ENCODE measurements at places on chromosomes 1 and 21. TPM values are rescaled to one million over a fixed set of nuclear protein-coding genes. Genes with fewer than 3 reads are reported as not detected.

CELA3A gene
- 0.80 TPM for polyA plus RNA-seq

LRRC8C gene
- 3.7 TPM for polyA plus RNA-seq

EPHB2 gene
- 0.67 TPM for polyA plus RNA-seq

CELA2B gene
- not detected for polyA plus RNA-seq

TLCD4 gene
- 0.21 TPM for polyA plus RNA-seq

GRCh38 chr1:185373813-185374529 lies 56.9 kb upstream of the IVNS1ABP start:
- no peaks in the 10 kb centered on the region for H3K36me3 ChIP-seq
- peak overlapping the region; percentile 35 for H3K27ac ChIP-seq
- H3K4me3 ChIP-seq = no peak overlapping the region
- DNase-seq = peak; percentile 78
- no peaks in the 10 kb centered on the region for H3K27me3 ChIP-seq
- no peaks in the 10 kb centered on the region for H3K4me1 ChIP-seq

DNA sequence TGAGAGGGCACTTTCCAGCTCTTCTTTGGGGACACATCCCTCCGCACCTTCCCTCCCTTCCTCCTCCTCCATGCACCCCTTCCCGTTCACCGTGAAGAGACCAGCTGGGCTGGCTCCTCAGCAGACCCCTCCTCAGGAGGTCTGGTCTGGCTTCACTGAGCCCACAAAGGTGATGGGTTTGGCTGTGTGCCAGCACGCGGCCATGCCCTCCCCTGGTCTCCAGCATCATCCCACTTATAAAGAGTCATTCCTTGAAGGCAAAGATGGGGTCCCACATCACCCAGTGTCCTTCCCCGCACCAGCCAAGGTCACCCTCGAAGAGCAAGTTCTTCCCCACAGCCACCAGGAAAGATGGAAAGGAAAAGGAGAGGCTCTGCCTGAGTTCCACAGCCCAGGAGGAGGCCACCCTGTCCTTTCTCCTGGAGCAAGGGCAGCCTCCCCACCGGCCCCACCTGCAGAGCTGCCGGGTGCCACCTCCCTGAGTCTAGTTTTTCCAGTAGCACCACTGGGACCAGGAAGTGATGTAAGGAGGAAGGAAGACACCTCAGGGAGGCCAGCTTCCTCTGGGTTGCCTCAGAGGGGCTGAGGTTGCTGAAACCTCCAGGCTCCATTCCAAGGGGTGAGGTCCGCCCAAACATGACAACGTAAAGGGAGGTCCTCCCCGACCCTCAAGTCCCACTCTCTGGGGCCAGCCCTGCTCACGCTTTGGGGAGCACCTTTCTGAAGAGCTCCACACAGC lies 32.7 kb downstream of the RIPK4 start:
- no peaks in the 10 kb centered on the region for H3K36me3 ChIP-seq
- peaks cover 29% of the 10 kb centered on the region for H3K27me3 ChIP-seq
- H3K27ac ChIP-seq = no peak overlapping the region

DNA sequence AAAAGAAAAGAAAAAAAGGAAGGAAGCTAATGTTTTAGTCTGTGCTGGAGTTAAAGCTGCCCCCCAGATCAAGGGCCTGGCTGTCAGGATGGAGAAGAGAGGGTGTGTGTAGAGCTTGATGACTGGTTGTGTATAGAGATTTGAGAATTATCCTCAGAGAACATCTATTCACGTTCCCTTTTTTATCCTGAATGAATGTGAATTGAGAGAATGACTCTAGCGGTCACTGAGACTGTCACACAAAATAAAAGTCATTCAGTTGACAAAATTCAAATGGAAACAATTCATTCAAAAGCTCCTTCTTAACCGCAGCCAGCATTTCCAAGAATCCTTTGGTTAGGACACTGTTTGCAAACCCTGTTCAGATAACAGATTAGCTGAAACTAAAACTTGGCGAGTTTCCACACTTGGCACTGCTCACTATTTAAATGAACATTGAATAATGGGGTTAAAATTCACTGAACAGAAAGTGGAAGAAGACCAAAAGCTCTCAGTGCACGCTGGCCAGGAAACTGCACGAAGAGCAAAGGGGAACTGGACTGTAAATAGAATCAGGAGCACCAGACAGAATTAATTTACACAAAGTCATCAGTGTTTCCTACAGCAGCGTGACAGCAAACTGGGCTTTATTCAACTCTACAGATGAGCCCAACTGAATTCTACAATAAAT lies 13.6 kb upstream of the FAM89A start:
- no peaks in the 10 kb centered on the region for H3K36me3 ChIP-seq
- peaks cover 22% of the 10 kb centered on the region for H3K4me1 ChIP-seq
- no peaks in the 10 kb centered on the region for H3K27me3 ChIP-seq

DNA sequence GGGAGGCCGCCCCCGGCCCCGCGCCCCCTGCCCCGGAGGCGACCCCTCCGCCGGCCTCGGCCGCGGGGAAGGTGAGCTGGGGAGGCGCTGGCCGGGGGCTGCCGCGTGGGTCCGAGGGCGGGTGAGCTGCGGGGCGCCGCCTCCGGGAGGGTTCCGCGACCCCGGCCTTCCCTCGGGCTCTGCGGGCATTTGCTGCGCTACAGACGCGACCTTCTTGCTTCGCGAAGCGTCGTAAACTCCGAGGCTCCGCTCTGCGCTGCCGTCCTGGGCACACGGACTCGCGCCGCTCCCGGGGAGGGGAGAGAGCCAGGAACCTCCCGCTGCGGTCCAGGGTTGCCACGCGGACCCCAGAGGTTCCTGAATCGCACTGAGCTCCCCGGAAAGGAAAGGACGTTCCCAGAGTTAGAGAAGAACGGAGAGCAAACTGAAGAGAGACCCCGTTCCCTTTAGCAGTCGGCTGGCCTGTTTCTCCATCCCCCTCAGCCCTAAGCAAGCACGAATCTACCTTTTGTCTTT lies 345 bp downstream of the SLX9 start:
- peaks cover 31% of the 10 kb centered on the region for H3K36me3 ChIP-seq
- H3K4me3 ChIP-seq = peak overlapping the region; percentile 98
- H3K4me1 ChIP-seq = peaks cover 24% of the 10 kb centered on the region
- DNase-seq = no peak
- H3K27ac ChIP-seq = peak overlapping the region; percentile 76
- H3K27me3 ChIP-seq = no peaks in the 10 kb centered on the region

- no peaks in the 10 kb centered on the region for H3K27me3 ChIP-seq
- no peak overlapping the region for H3K27ac ChIP-seq
- no peak overlapping the region for H3K4me3 ChIP-seq
- no peak for DNase-seq
Observed at GRCh38 chr1:9784508-9785133, 39.1 kb downstream of the CLSTN1 start.

GRCh38 chr1:63343922-63344321 lies 21.6 kb downstream of the FOXD3 start:
- no peaks in the 10 kb centered on the region for H3K4me1 ChIP-seq
- DNase-seq = no peak
- no peaks in the 10 kb centered on the region for H3K36me3 ChIP-seq
- peaks cover 3% of the 10 kb centered on the region for H3K27me3 ChIP-seq

- no peaks in the 10 kb centered on the region for H3K4me1 ChIP-seq
- H3K27me3 ChIP-seq = no peaks in the 10 kb centered on the region
- no peak overlapping the region for H3K4me3 ChIP-seq
- no peaks in the 10 kb centered on the region for H3K36me3 ChIP-seq
- no peak for DNase-seq
Observed at GRCh38 chr1:248589334-248589733, 8.2 kb downstream of the OR2T10 start.

DNA sequence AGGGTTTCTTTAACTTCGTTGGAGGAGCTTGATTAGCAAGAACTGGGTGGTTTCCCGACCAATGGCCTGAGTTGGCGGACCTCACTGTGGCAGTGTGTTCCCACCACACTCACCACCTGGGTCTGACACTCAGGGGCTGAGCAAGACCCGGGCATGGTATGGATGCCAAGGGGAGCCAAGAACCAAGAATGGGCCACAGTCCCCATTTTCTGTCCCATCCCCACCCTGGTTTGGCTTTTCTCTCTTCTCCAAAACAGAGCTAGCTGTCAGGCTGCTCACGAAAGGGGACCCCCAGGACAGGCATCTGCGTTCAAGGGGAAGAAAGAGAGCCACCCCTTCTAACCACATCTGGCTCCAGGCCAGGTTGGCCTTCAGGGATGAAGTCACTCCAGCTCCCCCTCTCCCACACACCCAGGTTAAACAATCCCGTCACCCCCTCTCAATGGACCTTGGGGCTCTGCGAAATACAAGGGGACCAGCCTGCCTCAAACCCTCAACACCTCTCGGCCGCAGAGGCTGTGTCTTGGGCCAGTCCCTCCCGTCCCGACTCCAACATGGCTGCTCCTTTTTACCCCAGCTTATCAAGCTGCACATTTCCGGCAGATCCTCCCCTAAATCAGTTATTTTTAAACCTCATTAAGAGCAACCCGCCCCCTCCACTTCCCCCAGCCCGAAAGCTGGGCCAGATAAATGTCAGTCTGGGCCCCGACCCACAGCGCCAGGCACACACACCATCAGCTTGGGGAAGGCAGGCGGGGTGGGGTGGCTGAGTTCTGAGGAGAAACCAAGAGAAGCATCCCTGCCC lies 3.4 kb downstream of the TAGLN2 start:
- H3K4me3 ChIP-seq = peak overlapping the region; percentile 100
- peak; percentile 82 for DNase-seq
- no peaks in the 10 kb centered on the region for H3K27me3 ChIP-seq
- H3K4me1 ChIP-seq = peaks cover 48% of the 10 kb centered on the region
- peaks cover 44% of the 10 kb centered on the region for H3K36me3 ChIP-seq

DNA sequence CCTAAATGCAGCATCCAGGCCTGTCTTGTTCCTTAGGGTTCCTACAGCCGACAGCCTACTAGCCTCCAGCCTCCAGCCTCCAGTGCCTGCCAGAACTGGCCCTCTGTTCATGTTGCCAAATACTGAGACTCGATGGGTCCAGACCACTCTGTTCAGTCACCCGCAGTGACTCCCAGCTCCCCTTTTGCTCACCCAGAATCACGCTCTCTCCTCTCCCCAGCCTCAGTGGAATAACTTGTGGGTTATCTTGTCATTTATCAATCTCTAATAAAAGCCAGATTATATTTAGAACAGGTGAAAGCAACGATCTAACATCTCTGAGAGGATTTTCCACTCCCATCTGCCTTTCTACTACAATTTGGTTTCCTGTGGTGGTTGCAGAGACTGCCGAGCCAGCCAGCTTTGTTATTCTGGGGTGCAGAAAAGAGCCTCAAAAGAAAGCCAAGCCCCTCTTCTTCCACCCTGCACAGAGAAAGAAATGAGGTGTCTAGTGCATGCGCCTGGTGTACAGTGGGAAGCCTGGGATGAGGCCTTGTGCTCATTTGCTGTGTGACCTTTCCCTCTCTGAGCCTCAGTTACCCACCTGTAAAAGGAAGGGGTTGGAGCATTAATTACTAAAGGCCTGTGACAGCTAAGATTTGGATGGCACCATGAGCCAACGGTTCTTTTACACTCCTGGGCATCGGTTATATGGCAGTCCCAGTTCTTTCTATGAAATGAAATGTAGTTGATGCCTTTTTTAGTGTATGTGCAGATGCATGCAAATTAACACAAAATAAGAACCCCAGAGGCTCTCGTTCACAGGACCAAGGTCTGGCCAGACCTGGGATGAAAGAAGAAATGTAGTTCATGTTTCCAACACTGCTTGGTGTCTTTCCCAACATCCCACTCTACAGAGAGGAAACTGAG lies 42.9 kb upstream of the ID3 start:
- H3K36me3 ChIP-seq = no peaks in the 10 kb centered on the region
- no peaks in the 10 kb centered on the region for H3K27me3 ChIP-seq
- no peak overlapping the region for H3K4me3 ChIP-seq

DNA sequence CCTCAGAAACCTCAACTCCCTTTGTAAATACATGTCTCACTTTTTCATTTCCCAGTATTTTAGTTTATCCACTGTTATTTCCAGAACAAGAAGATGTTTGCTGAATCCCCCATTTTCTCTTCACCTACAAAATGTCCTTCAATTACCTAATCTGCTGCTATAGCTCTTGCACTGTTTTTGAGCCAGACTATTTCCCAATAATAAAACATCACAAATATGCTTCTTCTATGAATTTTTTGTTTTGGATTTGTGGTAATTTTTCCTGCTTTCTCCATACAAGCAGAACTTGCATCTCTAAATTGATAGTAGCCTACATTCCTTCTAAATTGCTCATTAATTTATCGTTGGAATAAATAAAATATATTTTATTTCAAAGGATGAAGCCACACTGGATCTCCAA lies 199.6 kb upstream of the C1orf87 start:
- H3K4me3 ChIP-seq = no peak overlapping the region
- DNase-seq = no peak
- H3K36me3 ChIP-seq = no peaks in the 10 kb centered on the region
- no peak overlapping the region for H3K27ac ChIP-seq
- no peaks in the 10 kb centered on the region for H3K27me3 ChIP-seq

DNA sequence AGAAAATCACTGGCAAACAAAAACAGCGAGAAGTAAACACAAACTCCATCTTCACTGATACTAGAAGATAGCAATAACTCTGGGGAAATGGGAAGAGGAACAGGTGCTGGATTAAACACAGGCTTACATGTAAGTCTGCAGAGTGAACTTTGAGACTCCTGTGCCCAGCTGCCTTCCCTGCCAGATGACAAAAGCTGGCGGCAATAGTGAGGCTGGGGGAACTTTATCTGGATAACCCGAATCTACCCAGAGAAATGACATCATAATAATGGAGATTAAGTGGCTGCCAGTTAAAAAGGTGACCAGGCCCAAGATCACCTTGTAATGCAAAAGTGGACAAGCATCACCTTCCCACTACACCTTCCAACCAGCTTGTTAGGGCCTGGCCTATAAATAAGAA lies 184.5 kb downstream of the CHRM3 start:
- no peak for DNase-seq
- H3K27ac ChIP-seq = no peak overlapping the region
- no peaks in the 10 kb centered on the region for H3K27me3 ChIP-seq
- no peaks in the 10 kb centered on the region for H3K4me1 ChIP-seq

GRCh38 chr1:196260270-196260669 lies 348.0 kb downstream of the KCNT2 start:
- no peak for DNase-seq
- no peaks in the 10 kb centered on the region for H3K4me1 ChIP-seq
- no peaks in the 10 kb centered on the region for H3K36me3 ChIP-seq
- no peak overlapping the region for H3K4me3 ChIP-seq
- H3K27me3 ChIP-seq = no peaks in the 10 kb centered on the region

- no peaks in the 10 kb centered on the region for H3K36me3 ChIP-seq
- H3K4me1 ChIP-seq = peaks cover 24% of the 10 kb centered on the region
- H3K27ac ChIP-seq = no peak overlapping the region
- no peak overlapping the region for H3K4me3 ChIP-seq
- no peaks in the 10 kb centered on the region for H3K27me3 ChIP-seq
Observed at GRCh38 chr1:231359113-231359512, 21.0 kb downstream of the SPRTN start.

GRCh38 chr1:199644912-199645311 lies 382.6 kb upstream of the NR5A2 start:
- no peaks in the 10 kb centered on the region for H3K27me3 ChIP-seq
- no peak overlapping the region for H3K27ac ChIP-seq
- no peaks in the 10 kb centered on the region for H3K36me3 ChIP-seq
- DNase-seq = no peak

DNA sequence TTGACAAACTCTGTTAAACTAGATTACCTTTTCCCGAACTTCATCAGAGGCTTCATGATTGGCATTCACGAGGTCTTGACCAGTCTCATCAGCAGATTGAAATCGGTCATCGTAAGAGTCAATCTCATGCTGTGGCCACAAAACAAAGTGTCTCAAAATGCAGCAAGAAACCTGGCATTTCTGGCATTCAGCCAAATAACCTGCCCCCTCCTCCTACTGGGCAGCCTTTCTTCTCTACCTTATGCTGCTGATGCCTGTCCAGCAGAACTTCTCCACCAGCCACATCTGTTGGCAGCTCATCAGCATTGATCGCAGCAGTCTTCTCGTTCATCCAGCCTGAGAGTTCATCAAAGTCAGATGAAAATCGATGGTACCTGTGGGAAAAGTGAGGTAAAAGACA lies 12.2 kb downstream of the SPTA1 start:
- no peaks in the 10 kb centered on the region for H3K27me3 ChIP-seq
- DNase-seq = no peak
- H3K36me3 ChIP-seq = no peaks in the 10 kb centered on the region
- no peaks in the 10 kb centered on the region for H3K4me1 ChIP-seq
